Activated T-helper 17 cell treated with anti-CD3 and anti-CD28 coated beads, Interleukin-2, amount 50 U/mL, for 72 hours (primary cell): ENCODE measurements at places on chromosomes 12 and 14. TPM values are rescaled to one million over a fixed set of nuclear protein-coding genes. Genes with fewer than 3 reads are reported as not detected.

GRCh38 chr12:6277982-6278438 is 32.5 kb upstream of the PLEKHG6 start:
- ATAC-seq, result peak; percentile 67

DNA sequence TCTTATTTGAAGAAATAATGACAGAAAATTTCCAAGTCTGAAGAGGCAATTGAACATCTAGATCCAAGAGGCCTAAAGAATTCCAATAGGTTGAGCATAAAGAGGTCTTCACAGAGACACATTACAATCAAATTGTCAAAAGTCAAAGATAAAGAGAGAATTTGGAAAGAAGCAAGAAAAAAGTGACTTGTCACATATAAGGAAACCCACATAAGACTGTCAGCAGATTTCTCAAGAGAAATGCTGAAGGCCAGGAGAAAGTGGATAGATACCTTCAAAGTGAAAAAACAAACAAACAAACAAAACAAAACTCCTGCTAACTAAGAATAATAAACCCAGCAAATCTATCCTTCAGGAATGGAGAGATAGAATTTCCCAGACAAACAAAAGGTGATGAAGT is 118.1 kb upstream of the LGR5 start:
- ATAC-seq, result no peak

DNA sequence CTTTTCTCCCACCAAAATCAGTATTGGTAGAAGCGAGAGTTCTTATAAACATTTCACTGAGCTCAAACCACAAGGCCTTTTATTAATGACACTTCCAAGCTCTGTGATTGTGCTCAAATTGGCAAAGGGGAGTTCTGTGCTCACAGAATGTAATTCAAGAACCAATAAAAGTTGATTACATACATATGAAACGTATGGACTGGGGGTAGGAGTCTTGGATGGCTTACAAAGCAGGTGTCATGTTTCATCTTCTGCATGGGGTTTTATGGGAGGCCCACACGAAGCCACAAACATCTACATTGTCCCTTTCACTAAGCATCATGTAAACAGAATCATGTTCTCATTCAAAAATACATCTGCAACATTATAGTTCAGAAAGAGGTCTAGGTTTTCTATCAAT is 828.3 kb downstream of the VRK1 start:
- ATAC-seq, result no peak

DNA sequence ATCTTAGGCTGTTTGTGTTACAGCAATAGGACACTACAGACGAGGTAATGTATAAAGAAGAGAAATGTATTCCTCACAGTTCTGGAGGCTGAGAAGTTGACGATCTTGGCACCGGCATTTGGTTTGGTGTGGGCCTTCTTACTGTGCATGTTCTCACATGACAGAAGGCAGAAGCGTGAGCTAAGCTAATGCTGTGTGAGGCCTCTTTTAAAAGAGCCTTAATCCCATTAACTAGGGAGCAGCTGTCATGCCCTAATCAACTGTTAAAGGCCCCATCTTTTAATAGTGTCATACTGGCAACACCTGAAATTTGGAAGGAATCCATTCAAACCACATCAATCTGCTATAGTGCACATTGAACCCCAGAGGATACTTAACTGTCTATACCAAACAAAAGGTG is 992.9 kb downstream of the GALC start:
- no peak for ATAC-seq

DNA sequence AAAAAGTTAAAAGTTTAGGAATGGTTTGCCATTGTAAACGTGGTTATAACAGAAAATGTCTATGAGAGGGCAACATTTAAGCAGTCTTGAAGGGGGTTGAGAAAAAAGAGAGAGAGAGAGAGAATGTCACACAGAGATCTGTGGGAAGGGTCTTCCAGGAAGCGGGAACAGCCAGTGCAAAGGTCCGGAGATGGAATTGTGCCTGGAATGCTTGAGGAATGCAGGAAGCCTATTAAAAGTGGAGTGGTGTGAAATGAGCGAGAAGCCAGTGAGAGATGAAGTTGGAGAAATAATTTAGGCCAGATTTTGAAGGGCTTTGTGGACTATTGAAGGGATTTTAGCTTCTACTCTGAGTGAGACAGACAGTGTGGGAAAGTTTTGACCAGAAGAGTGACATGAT is 406.8 kb upstream of the TBX3 start:
- ATAC-seq, result no peak

DNA sequence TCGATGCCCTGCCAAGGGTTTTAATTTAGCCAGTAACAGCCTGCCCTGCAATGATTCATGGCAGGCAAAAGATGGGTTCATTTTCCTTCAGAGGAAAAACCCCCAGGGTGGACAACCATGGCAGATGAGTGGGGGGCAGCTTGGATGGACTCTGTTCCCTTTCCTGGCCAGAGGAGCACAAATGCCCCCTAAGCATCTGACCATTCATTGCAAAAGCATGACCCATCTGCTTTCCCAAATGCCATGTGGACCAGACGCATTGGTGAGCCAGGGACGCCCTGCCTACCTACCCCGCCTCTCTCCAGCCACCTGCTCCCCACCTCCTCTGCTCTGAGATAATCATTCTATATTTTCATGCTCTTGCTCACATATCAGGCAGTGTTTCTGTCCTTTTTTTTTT is 281.9 kb downstream of the DPF3 start:
- no peak for ATAC-seq

GRCh38 chr12:124008595-124008994 is 35.6 kb downstream of the ZNF664 start:
- ATAC-seq, result no peak

GRCh38 chr12:89781946-89782550 is 73.4 kb upstream of the ATP2B1 start:
- no peak for ATAC-seq

- peak; percentile 76 for ATAC-seq
These were observed 154.9 kb upstream of the ATP2B1 start for GRCh38 chr12:89863493-89863938.

DNA sequence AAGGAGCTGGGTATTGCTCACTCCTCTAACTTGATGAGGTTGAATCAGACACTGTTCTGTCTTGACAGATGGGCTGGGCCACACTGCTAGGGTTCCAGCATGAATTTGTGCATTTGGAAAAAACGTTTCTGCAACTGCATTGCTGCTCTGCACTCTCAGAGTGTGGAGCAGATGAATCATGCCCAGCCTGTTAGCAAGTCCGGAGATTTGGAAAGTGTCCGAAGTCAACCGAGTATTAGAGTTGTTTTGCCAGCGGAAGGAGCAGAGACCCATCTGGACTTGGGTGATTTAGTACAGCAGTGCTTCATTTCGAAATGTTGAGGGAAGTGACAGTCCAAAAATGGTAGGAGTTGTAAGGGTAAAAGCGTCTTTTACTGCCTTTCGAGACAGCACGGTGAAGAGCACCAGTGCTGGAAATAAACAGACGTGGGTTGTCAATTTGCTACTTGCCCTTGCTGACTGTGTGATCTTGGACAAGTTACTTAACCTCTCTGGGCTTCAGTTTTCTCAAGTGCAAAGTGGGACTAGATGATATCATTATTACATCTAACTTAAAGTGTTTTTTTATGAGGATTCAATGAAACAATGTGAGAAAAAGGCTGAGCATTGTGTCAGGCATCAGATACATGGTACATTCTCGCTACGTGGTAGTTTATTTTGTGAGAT is 139.5 kb downstream of the CHST11 start:
- ATAC-seq, result no peak

DNA sequence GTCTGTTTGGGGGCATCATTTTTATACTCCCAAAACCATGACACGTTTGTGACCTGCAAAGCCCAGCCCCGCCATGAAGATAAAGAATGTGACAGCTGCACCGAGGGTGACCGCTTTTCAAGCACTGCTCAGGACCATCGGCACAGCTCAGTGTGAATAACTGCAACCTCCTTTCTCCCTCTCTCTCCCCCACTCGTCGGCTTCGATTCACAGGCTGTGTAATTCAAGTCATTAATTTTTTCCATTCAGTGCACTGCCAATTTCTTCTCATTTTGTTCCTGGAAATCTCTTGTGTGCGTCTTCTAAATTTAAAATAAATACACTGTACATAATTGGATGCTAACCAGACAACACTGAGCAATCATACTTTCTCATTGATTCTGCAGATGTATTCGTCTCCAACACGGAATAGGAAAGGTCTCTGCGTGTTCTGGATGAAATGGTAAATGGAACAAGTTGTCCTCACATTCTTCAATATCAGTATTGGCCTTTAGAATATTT is 260.8 kb downstream of the TTC8 start:
- no peak for ATAC-seq

- no peak for ATAC-seq
These were observed 167.6 kb downstream of the RBM19 start for GRCh38 chr12:113798552-113798951.

DNA sequence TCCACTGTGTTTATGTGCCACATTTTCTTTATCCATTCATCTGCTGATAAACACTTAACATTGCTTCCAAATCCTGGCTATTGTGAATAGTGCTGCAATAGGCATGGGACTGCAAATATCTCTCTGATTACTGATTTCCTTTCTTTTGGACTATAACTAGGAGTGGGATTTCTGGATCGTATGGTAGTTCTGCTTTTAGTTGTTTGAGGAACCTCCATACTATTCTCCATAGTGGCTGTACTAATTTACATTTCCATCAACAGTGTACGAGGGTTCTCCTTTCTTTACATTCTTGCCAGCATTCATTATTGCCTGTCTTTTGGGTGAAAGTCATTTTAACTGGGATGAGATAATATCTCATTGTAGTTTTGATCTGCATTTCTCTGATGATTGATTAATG is 47.6 kb downstream of the TAOK3 start:
- ATAC-seq, result no peak

DNA sequence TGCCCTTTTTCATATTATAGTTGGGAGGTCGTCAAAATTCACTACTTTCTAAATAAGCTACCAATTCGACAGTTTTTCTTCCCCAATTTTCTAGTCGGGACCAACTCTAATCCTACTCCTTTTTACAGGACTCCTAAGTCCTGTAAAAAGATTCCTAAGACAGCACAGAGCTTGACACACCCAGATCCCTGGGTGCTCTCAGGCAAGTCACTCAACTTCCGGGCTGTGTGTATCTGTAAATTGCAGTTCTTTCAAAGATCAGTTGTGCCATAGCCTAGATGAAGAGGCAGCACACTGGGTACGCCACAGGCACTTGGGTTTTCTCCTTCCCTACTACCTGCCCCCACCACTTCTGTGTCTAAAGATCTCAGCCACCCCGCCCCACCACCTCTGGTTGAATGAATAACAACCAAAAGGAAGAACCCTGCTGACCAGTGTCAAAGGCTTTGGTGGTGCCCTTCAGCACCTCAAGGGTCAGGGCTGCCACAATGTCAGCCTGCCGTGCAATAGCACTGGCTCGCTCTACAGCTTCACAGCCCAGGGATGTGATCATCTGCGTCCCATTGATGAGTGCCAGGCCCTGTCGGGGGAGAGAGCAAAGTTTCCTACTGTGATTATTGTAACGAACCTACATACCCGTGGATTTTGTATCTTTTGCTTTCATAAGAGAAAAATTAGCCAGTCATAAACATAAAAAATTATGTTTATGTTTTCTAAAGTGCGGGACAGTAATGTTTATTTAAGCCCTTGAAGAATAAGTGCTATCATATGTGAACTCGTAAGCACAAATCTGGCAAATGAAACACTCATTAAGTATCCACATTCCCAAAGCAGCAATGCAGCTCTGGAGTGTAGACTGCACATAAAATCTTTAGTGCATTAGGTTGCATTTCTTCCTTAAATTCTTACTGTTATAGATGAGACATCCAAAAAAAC is 9.2 kb downstream of the HAL start:
- no peak for ATAC-seq

GRCh38 chr12:58034712-58035111 is 93.3 kb downstream of the ATP23 start:
- no peak for ATAC-seq

- ATAC-seq, result no peak
These were observed 881.9 kb downstream of the GALC start for GRCh38 chr14:87111126-87111525.

DNA sequence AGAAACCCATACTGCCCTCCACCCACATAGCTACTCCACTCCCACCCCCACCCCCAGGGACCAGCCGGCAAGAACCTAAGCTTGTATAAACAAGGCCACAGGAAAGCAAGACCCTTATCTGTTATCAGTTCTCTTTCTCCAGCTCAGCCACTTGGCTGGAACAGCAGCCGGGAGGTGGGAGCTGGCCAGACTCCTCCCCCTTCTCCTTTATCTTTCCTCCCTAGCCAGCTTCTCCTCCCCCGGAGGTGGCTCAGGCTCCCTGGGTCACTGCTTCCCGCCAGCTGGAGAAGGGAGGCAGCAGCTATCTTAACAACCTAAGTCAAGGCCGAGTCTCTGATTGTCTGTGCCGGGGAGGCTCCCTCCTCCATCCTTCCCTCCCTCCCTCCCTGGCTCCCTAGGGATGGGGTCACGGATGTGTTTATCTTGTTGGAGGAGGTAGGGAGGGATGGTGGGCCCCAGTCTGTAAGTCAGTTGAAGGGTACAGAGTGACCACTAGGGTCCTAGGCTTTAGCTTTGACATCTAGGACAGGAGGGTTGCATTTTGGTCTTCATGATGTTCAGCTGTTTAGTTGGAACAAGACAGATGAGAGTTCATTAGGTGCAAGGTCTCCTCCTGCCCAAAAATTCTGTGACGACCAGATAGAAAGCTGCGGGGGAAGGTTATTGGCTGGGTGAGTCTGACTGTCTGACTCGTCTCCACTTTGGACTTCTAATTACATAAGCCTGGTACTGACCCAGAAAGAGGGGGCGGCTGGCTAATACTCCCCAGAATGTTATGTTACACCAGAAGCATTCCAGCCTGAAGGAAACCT is 29.7 kb downstream of the ZFP36L1 start:
- no peak for ATAC-seq

DNA sequence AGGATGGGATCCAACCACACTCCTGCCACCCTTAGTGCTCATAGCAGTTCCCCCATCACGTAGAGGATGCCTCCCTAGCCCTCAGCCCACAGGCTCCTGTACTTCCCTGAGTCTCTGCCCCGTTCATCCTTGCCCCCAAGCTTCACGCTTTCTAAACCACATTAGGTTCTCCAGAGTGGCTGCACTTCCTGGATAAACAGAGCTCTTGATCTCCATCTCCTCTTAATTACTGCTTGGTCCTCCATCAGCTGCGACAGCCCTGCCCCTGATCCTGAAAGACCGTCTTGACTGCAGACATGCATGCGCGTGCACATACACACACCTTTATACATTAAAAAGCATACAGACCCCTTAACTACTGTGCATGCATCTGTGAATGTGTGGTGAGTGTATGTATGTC is 530.0 kb downstream of the BCL11B start:
- ATAC-seq, result no peak

Gene GDF3
- total RNA-seq, result not detected

Gene TUNAR
- not detected for total RNA-seq

Gene OTX2
- total RNA-seq, result not detected

Gene SPIC
- not detected for total RNA-seq

Gene KRT85
- total RNA-seq, result not detected

Gene PRKAB1
- total RNA-seq, result 28.9 TPM

Gene ADAMTS20
- total RNA-seq, result not detected

Gene KRT72
- not detected for total RNA-seq

Gene RNF212B
- total RNA-seq, result not detected

Gene ERBB3
- total RNA-seq, result 0.56 TPM

Gene TEX52
- total RNA-seq, result 0.35 TPM

Gene FGF23
- not detected for total RNA-seq

Gene MEG3
- not detected for total RNA-seq

Gene AMIGO2
- 4.9 TPM for total RNA-seq
